Naive thymus-derived CD8-positive, alpha-beta T cell (primary cell): ENCODE measurements at places on chromosomes 11 and 22. TPM values are rescaled to one million over a fixed set of nuclear protein-coding genes. Genes with fewer than 3 reads are reported as not detected.
A peak's percentile ranks its signal among the peaks of the same experiment; 100 is the strongest.

GRCh38 chr11:47976931-47977330, 3.4 kb upstream of the PTPRJ start:
- no peak overlapping the region for H3K27ac ChIP-seq
- no peak overlapping the region for H3K4me3 ChIP-seq
- H3K4me1 ChIP-seq, result peaks cover 3% of the 10 kb centered on the region
- no peak for DNase-seq
- no peaks in the 10 kb centered on the region for H3K36me3 ChIP-seq
- no peaks in the 10 kb centered on the region for H3K27me3 ChIP-seq

IL18 gene
- polyA plus RNA-seq, result 0.19 TPM

LRRC10B gene
- polyA plus RNA-seq, result not detected

DNA sequence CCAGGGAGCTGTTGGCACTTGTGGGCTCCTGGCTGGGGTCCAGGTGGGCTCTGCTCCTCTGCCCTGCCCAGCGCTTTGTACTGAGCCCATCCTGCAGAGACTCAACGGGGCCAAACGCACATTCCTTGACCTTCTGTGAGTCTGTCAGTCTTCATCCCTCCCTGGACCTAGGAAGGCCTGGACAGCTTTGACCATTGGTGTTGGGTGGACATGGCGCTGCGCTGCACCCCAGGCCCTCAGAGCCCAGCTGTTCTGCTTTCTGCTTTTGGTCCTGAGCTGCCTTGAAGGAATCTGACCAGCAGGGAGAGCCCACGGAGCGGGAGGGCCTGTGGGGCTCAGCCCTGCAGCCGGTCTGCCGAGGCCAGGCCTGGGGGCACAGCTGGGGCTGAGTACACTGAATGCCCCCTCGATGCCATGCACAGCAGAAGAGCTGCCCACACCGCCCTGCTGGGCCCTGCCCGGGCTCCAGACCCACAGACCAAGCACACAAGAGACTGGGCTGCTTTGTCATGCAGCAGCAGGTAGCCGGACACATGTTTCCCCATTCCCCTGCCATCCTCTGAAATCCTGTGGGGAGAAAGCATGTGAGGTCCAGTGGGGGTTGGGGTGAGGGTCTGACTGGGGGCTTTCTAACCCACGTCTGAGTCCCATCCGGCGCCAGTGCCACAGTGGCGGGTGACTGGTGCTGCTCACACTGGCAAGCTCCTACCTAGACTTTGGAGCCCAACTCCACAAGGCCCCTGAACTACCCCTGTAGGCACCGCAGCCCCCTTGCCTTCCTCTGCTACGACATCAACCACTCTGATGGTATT, 24.1 kb upstream of the CCDC188 start:
- no peaks in the 10 kb centered on the region for H3K36me3 ChIP-seq
- no peak overlapping the region for H3K27ac ChIP-seq
- no peaks in the 10 kb centered on the region for H3K4me1 ChIP-seq
- no peaks in the 10 kb centered on the region for H3K27me3 ChIP-seq

DNA sequence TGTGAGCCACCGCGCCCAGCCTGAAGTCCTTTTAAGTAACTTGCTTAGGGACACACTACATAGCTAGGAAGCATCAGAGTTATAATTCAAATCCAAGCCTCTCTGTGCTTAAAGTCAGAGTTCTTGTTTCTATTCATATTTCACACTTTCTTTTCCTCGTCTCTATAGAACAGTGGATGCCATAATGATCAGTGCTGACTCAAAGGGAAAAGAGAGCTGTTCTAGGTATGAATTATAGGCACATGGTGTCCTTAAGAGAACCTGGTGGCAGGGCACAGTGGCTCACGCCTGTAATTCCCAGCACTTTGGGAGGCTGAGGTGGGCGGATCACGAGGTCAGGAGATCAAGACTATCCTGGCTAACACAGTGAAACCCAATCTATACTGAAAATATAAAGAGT, 400.2 kb upstream of the DDI1 start:
- no peaks in the 10 kb centered on the region for H3K4me1 ChIP-seq
- H3K36me3 ChIP-seq, result no peaks in the 10 kb centered on the region
- no peak overlapping the region for H3K27ac ChIP-seq
- DNase-seq, result no peak

- H3K36me3 ChIP-seq, result peaks cover 39% of the 10 kb centered on the region
- peak overlapping the region; percentile 92 for H3K4me3 ChIP-seq
- H3K27me3 ChIP-seq, result no peaks in the 10 kb centered on the region
- DNase-seq, result no peak
- peak overlapping the region; percentile 78 for H3K27ac ChIP-seq
These were observed 3.1 kb downstream of the HNRNPUL2 start for GRCh38 chr11:62724171-62724570.

IGSF22 gene
- polyA plus RNA-seq, result 4.6 TPM

DNA sequence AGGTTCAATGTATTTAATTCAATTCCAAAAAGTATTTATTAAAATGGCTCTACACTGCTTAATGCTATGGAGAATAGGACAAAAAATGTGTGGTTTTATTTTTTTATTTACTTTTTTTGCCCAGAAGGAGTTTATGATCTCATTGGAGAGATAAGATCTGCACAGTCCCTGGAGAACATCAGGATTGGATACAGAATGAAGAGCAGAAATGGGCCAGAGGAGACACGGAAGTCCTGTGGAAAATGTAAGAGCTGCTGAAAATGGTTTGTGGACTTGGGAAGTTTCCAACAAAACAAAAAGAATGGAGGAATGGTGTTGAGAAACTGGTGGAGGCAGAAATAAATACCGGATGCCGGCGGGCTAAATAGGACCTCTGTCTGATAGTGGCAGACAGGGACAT, 554.6 kb downstream of the OPCML start:
- no peak for DNase-seq
- no peaks in the 10 kb centered on the region for H3K4me1 ChIP-seq
- H3K36me3 ChIP-seq, result no peaks in the 10 kb centered on the region
- no peak overlapping the region for H3K27ac ChIP-seq
- H3K27me3 ChIP-seq, result peaks cover 26% of the 10 kb centered on the region

- no peak for DNase-seq
- H3K4me1 ChIP-seq, result no peaks in the 10 kb centered on the region
- H3K27me3 ChIP-seq, result peaks cover 2% of the 10 kb centered on the region
- no peak overlapping the region for H3K27ac ChIP-seq
These were observed 390.0 kb upstream of the CADM1 start for GRCh38 chr11:115894176-115894575.

GAL3ST1 gene
- polyA plus RNA-seq, result not detected
